Cardiac septum (tissue), 1 donor: ENCODE measurements at places on chromosomes 5 and 9. TPM values are rescaled to one million over a fixed set of nuclear protein-coding genes. Genes with fewer than 3 reads are reported as not detected.

- peak; percentile 38 for DNase-seq
Observed at GRCh38 chr5:1468247-1468612, 23.0 kb upstream of the SLC6A3 start.

DNA sequence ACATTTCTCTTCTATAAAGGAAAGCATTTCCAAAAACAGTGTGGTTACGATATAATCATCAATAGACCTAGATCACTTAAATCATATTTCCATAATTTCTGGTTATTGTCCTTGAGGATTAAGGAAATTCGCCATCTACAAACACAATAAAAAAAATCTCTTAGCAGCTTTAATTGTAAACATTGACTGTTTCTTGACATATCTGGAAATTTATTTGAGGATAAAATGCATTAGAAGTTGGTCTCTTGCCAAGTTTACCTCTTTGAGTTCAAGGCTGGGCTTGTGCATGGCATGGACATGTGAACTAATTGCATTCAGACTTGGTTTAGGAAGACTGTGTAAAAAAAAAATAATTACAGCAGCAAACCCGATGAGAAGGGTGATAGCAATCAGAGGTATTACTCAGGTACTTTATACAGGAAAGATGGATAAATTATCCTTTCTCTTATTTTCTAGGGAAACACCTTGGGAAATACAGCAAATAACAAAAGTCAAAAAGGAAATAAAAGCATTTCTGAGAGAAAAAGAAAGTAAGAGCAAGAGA is 237.9 kb downstream of the SLF1 start:
- DNase-seq, result no peak

DNA sequence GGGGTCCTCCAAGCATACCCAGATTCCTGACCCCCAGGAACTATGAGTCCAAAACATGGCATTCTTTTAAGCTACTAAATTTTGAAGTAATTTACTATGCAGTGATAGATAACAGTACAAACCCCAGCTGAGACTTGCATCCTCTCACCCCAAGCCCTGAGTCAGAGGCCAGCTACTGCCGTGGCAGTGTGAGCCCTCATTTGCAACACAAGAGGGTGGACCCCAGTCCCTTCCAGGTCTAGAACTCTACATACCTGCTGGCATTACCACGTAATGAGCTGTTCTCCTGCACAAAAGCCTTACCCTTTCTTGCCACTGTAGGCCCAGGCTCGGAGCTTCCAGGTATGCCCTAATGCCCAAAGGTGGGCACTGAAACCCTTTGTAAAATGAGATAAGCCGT is 108.6 kb upstream of the ERCC6L2 start:
- DNase-seq, result no peak

GRCh38 chr5:136768457-136768856 is 403.1 kb upstream of the TRPC7 start:
- no peak for DNase-seq

GRCh38 chr9:93486268-93486667 is 32.9 kb upstream of the FAM120AOS start:
- DNase-seq, result no peak

DNA sequence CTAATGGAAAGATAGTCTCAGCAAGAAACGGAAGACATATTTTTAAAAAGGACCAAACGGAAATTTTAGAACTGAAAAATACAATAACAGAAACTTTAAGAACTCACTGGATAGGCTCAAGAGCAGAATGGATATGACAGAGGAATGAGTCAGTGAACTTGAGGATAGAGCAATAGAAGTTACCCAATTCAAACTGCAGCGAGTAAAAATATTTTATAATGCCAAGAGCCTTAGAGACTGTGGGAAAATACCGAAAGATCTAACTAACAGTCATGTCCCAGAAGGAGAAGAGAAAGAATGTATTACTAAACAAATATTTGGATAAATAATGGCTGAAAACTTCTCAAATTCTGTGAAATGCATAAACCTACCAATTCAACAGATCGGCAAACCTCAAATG is 40.8 kb downstream of the ADAMTS2 start:
- no peak for DNase-seq

- DNase-seq, result no peak
Observed at GRCh38 chr5:127302509-127302908, 11.9 kb downstream of the MEGF10 start.

GRCh38 chr5:135236228-135236907 is 162.7 kb downstream of the MACROH2A1 start:
- peak; percentile 24 for DNase-seq

Gene ZNF879
- total RNA-seq, result 3.9 TPM

Gene CARD6
- 6.2 TPM for total RNA-seq

Gene ELAVL2
- total RNA-seq, result 0.32 TPM

Gene CCDC180
- total RNA-seq, result 2.2 TPM

Gene F2RL2
- total RNA-seq, result 3.4 TPM

Gene FBXL7
- 26.2 TPM for total RNA-seq

Gene DND1
- 0.48 TPM for total RNA-seq

Gene BASP1
- total RNA-seq, result 3.9 TPM

Gene EGR1
- total RNA-seq, result 66.8 TPM

Gene GCNT4
- total RNA-seq, result 0.62 TPM

Gene PPP3R2
- total RNA-seq, result not detected

Gene PRRC1
- 26.5 TPM for total RNA-seq
